CD4-positive, alpha-beta memory T cell (primary cell): ENCODE measurements at places on chromosomes 3 and 15.

GRCh38 chr3:179348325-179349013 lies 960 bp downstream of the MFN1 start:
- peaks cover 21% of the 10 kb centered on the region for H3K4me1 ChIP-seq
- H3K36me3 ChIP-seq, result peaks cover 17% of the 10 kb centered on the region
- H3K4me3 ChIP-seq, result no peak overlapping the region
- DNase-seq, result peak; percentile 1
- peak overlapping the region; percentile 72 for H3K27ac ChIP-seq

- no peak overlapping the region for H3K4me3 ChIP-seq
- no peak overlapping the region for H3K27ac ChIP-seq
- no peaks in the 10 kb centered on the region for H3K36me3 ChIP-seq
- peaks cover 4% of the 10 kb centered on the region for H3K27me3 ChIP-seq
Measured at GRCh38 chr3:53613125-53613524, 118.7 kb downstream of the CACNA1D start.

- no peaks in the 10 kb centered on the region for H3K36me3 ChIP-seq
- no peak overlapping the region for H3K4me3 ChIP-seq
- H3K27ac ChIP-seq, result no peak overlapping the region
- H3K4me1 ChIP-seq, result peaks cover 10% of the 10 kb centered on the region
- H3K27me3 ChIP-seq, result no peaks in the 10 kb centered on the region
- no peak for DNase-seq
Measured at GRCh38 chr3:107264888-107265287, 112.4 kb upstream of the CCDC54 start.

DNA sequence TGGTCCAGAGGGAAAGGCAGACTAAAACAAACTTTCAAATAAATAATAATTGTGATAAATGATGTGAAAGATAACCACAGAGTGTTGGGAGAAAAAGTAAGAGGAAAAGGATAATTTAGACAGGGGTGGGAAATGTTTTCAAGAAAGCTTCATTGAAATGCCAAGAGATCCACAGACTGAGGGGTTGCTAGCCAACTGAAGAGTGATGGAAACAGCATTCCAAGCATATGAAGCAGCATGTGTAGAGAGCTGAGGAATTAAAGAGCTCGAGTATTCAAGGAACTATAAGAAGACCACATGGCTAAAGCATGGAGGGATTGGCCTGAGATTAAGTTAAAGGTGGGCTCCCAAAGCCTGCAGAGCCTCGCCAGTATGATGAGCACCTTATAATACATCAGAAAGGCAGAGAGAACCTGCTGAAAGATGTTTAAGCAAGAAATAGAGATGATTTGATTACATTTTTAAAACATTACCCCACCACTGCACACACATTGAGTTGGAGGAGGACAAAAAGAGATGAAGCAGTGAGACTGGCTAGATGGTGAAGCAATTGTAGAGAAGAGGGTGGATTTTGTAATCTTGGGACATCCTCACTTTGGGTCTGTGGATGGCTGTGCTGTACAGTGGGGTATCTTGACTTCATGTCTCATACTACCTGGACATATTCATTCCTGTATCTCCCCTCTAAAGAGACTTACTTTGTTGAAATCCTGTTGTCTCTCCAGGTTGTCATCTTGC lies 100.8 kb downstream of the STAC start:
- no peaks in the 10 kb centered on the region for H3K27me3 ChIP-seq
- no peak overlapping the region for H3K27ac ChIP-seq
- DNase-seq, result no peak
- H3K4me1 ChIP-seq, result no peaks in the 10 kb centered on the region
- H3K4me3 ChIP-seq, result no peak overlapping the region

- H3K4me3 ChIP-seq, result no peak overlapping the region
- no peaks in the 10 kb centered on the region for H3K27me3 ChIP-seq
- no peaks in the 10 kb centered on the region for H3K4me1 ChIP-seq
- H3K36me3 ChIP-seq, result no peaks in the 10 kb centered on the region
Measured at GRCh38 chr15:47588958-47589357, 128.3 kb upstream of the SEMA6D start.

DNA sequence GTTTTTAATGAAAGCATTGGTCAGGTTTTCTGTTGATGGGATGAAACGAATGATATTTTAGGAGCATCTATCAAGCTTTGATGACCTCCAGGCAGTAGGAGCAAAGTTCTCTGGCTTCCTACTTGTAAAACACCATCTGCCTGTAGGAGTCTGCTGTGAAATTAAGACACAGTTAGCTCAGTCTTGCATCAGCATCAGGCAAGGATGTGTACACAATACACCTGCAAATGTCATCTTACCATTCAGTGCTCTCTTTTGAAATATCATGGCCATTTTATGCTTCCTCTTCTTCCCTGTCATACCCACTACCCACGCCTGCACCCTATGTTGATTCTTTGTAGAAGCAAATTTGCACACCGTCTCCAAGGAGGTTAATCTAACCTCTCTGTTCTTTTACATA lies 38.2 kb downstream of the B3GALNT1 start:
- H3K4me3 ChIP-seq, result no peak overlapping the region
- H3K27ac ChIP-seq, result no peak overlapping the region
- no peaks in the 10 kb centered on the region for H3K4me1 ChIP-seq
- no peaks in the 10 kb centered on the region for H3K27me3 ChIP-seq
- H3K36me3 ChIP-seq, result no peaks in the 10 kb centered on the region
- no peak for DNase-seq

DNA sequence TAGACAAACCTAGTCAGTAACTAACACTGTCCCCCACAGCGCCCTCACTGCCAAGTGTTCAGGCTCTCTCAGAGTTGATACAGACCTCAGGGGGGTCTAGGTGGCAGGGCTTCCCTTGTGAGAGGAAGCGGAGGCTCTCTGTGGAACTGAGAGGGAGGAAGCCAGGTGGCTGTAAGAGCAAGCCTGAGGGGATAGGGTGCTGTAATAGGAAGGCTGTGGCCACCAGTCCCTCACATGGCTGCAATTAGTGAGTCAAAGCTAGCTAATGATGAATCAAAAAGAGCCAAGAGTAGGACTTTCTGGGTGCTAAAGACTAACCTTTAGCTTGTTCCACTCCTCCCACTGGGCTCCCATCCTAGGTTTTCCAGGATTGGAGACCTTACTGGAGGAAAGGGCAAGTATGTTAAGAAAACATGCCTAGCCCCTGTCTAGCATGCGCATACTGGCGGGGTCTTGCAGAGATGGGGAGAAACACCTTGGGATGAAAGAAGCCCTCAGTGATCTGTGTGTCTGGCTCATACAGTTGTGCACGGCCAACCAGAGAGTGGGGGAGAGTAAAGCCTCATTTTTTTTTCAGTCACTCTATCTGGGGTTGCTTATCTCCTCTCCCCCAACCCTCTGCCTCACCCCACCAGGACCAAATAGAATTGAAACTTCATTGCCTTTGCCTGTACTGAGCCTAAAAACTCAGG lies 13.3 kb upstream of the SOX2 start:
- no peak overlapping the region for H3K27ac ChIP-seq
- peaks cover 55% of the 10 kb centered on the region for H3K27me3 ChIP-seq
- peaks cover 21% of the 10 kb centered on the region for H3K4me1 ChIP-seq
- H3K4me3 ChIP-seq, result no peak overlapping the region
- no peak for DNase-seq
- H3K36me3 ChIP-seq, result no peaks in the 10 kb centered on the region

- peaks cover 2% of the 10 kb centered on the region for H3K36me3 ChIP-seq
- H3K27ac ChIP-seq, result no peak overlapping the region
- no peak overlapping the region for H3K4me3 ChIP-seq
- H3K4me1 ChIP-seq, result no peaks in the 10 kb centered on the region
Measured at GRCh38 chr15:74830868-74831267, 4.4 kb downstream of the CPLX3 start.

DNA sequence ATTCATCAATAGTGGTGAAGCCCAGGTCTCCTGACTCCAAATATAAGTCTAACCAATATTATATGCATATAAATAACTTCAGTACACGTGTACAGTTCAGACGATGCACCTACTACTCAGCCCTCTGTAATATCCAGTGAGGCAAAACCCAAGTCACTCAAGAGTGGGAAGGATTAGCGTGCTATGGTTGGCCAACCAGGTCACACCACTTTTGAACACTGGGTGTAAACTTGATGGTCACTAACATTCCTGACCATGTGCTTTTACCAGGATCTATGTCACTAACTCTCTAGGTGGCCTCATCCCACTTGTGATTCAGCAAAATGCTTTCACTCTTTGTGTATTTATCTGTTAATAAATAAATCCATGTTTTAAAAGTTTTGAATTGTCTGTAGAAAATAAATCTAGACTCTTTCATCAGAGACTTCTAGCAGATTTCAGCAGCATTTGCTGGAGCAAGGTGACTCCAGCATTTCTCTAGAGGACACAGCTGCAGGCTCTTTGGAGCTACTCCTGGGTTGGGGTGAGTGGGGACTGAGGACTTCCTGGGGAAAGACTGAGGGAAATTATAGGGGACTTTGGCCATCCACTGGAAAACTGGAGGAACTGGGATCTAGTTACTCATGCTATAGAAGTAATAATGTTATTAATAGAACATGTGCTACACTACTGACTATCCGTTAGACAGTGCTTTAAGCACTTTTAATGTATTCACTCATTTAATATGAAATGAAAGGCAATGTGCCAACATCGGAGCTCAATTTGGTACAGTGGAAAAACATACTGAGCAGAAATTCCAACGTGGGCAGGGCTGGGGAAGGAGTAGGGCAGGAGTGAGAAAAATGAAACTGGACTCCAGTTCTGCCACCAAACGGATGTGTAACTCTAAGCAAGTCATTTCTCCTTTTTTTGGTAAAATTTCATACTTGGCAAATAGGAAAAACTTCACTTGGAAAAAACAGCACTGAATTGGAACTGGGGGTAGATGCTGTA lies 97.9 kb downstream of the RORA start:
- no peaks in the 10 kb centered on the region for H3K4me1 ChIP-seq
- H3K27me3 ChIP-seq, result no peaks in the 10 kb centered on the region
- no peak overlapping the region for H3K4me3 ChIP-seq
- DNase-seq, result no peak
- H3K36me3 ChIP-seq, result no peaks in the 10 kb centered on the region

DNA sequence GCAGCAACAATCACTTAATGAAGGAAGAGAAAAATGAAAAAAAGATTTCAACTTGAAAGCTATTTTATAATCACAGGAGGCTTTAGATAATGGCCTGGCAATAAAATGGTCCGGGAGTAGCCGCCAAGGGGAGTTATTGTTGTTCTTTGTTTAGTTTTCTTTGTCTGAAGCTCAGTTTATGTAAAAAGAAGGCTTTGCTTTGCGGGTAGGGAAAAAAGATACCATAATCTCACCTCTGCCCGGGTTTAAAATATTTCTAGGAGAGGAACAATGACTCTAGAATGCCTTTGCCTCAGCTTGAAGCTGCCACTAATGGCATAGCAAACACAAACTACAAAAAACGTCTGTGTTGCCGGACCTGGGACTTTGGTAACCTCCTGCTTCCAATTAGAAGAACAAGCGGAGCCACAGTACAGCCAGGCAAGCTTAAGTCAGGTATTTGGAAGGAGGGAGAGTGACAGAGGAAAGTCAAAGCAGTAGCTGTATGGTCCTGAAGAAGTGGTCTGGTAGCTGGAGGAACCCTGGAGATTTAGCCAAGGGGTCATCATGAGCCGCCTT lies 764.5 kb downstream of the TUSC7 start:
- H3K4me1 ChIP-seq, result no peaks in the 10 kb centered on the region
- no peaks in the 10 kb centered on the region for H3K27me3 ChIP-seq
- no peak overlapping the region for H3K27ac ChIP-seq
- DNase-seq, result no peak
- H3K4me3 ChIP-seq, result no peak overlapping the region
